Fibroblast of gingiva (primary cell): ENCODE measurements at places on chromosomes 1 and 21.

- no peak for DNase-seq
Observed at GRCh38 chr1:46582972-46583371, 21.1 kb downstream of the MKNK1 start.

DNA sequence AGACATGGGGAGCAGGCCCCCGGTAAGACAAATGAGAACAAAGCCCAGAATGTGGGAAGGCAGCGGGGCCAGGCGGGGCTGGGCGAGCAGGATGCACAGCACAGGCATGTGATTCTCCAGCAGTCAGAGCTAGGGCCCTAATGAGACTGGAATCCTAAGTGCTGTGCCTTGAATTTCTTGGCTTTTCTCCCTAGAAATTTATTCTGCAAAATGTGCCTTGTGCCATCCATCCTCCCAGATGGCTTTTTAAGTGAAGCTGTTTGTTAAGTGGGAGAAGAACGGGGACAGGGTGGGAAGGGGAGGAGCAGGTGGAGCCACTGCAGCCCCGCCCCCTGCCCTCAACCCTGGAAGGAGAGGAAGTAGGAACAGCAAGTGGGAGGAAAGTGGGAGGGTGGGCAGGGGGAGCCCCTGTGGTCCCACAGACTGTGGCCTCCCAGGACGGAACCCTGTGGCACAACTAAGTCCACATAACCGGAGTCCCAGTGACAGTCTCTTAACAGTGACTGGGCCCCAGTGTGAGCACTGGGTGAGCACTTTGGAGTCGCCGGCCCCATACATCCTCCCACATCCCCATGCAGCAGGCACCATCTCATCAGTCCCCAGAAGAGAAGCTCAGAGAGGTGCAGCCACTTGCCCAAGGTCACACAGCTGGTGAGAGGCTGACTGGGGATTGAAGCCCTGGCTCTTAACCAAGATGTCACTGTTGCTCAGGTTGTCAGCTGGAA lies 216.9 kb downstream of the MATN1 start:
- DNase-seq = no peak

- no peak for DNase-seq
Observed at GRCh38 chr21:46124926-46125845, 27.3 kb downstream of the COL6A2 start.

DNA sequence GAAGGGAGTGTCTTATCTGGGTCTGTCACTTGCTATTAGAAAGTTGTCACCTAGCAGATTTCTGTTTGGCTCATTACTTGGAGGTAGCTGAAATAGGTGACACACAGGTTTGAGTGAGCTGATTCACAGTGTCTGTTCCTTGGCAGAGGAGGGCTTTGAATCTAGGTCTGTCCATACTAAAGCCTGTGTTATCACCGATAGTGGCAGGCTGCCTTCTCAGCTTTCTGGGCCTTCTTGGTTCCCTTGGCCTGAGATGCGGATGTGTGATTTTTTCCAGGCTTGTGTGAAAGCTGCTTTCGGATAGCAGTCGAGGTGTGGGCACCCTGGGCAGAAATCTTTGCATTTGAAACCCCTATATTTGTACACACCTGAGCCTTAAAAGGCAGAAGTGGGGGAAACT lies 73.9 kb downstream of the ACTL8 start:
- DNase-seq = no peak

- DNase-seq = peak; percentile 46
Observed at GRCh38 chr1:100265562-100265930, 470 bp upstream of the RTCA start.

DNA sequence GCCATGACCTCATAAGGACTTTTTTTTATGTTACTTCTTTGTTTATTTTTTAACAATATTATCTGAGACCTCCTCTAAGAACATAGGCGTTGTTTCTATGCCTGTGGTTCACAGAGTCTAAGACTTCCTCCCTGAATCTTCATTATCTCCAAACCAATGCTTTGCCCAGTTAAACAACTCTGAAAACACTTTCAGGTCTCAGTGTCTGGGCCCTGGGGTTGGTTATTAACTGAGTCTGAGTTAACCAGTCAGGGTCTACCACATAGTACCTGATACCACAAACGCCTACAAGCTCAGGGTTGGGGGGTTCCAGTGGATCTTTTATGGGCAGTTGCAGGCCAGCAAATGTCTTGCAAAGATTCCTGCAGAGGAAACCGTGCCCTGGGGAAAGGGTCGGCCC lies 138.2 kb downstream of the AJAP1 start:
- no peak for DNase-seq

DNA sequence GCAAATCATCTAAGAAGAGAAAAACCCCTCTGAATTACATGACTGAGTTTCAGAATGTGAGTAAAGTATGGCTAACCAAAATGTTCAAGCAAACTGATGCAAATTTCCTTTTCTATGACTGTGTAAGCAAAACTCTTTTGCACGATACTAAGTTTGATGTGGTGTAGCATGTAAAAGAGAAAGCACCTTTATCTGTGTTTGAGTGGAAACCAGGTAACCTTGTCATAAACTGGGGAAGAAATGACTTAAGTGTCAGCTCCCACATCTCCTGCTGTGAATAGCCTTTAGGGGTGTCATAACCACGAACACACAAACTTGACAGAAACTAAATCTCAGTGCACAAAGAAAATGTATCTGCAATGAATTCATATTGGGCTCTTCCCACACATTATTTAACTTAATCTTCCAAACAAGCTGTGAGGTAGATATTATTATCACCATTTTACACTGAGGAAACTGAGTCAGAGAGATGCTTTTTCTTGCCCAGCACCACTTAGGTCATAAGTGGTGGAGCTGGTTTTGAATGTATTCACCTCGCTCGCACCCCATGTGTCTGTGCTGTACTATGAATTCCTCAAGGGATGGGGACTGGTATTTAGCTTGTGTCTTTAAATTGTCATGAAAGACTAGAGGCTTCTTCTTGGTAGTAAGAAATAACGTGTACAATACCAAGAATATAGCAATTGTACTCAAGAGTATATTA lies 32.9 kb upstream of the IL12RB2 start:
- DNase-seq = no peak

DNA sequence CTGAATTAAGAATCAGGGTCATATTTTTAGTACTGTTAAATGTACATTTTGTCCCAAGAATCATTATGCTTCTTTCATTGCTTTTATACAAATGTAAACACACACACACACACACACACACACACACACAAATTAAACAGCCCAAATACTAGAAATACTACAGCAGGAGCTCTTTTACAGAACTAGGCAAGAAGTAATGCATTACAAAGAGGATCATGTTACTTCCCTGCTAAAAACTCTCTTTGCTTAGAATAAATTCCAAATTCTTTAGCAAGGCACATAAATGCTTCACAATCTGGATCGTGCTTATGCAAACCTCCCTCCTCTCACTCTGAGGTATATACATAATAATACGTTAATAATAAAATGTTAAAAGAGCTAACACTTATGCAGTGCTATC lies 720.4 kb upstream of the ADGRL4 start:
- peak; percentile 77 for DNase-seq

GRCh38 chr1:5977494-5978444 lies 14.5 kb downstream of the NPHP4 start:
- no peak for DNase-seq

DNA sequence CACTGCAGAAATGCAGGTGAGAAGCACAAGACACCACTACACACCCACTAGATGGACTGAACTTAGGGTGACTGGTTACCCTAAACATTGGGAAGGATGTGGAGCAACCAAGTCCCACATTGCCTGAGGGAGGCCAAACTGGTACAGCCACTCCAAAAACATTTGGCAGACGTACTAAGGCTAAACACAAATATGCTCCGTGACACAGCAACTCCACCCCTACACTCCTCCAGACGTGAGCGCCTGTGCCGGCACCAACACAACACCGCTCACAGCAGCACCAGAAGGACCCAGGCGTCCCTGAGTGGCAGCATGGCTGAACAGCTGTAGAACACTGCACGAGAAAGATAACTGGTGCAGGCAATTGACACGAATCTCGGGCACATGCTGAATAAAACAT lies 14.7 kb downstream of the PTTG1IP start:
- no peak for DNase-seq

DNA sequence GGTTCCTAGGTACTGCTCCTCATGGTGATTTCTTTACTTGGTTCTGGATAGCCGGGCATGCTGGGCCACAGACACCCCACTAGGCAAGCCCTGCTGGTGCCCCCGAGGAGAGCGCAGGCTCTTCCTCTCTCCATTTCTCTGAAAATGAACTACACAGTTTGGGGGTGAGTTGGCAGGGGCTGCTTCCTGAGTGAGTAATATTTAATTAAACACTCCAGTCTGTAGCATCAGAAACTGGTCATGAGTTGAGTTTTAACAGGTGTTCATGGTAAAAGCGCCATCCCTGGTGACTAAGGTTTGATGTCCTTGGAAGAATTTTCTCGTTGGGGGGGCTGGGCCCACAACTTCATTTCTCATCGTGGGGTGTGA lies 1.7 kb downstream of the SPSB1 start:
- peak; percentile 51 for DNase-seq

GRCh38 chr1:21721295-21721985 lies 52.3 kb upstream of the RAP1GAP start:
- no peak for DNase-seq

- DNase-seq = no peak
Observed at GRCh38 chr21:32035617-32036016, 162.8 kb downstream of the HUNK start.

GRCh38 chr1:152622803-152623202 lies at the start of gene LCE3A:
Gene LCE3A, minus strand, starts transcription at chr1:152623103. Its CDS starts 0 bp downstream, at chr1:152623103.
- DNase-seq = no peak

- no peak for DNase-seq
Observed at GRCh38 chr1:247760456-247760855, at the start of gene OR1C1. Gene OR1C1, minus strand, starts transcription at chr1:247760556. Its CDS starts 2,150 bp downstream, at chr1:247758406.

GRCh38 chr1:10682449-10683309 lies 113.8 kb downstream of the CASZ1 start:
- DNase-seq = no peak
